ENCODE measurements at places on chromosomes 6 and 20. TPM values are rescaled to one million over a fixed set of nuclear protein-coding genes. Genes with fewer than 3 reads are reported as not detected.

EYS gene
- 4.5 TPM for total RNA-seq

ZNF292 gene
- total RNA-seq, result 81.5 TPM

TTK gene
- 11.4 TPM for total RNA-seq

BCAS4 gene
- 7.8 TPM for total RNA-seq

WFDC2 gene
- 8.1 TPM for total RNA-seq

ENTPD6 gene
- total RNA-seq, result 36.0 TPM

GJA1 gene
- total RNA-seq, result 1,250 TPM

ESR1 gene
- 0.20 TPM for total RNA-seq

GRIK2 gene
- 25.3 TPM for total RNA-seq

NQO2 gene
- 12.2 TPM for total RNA-seq

ANKRD6 gene
- total RNA-seq, result 48.6 TPM

HLA-DOA gene
- total RNA-seq, result 5.8 TPM

ATAT1 gene
- total RNA-seq, result 18.7 TPM

GTSF1L gene
- 0.40 TPM for total RNA-seq

SPTLC3 gene
- 29.3 TPM for total RNA-seq

Measured in spinal cord (tissue), 10 donors.